ENCODE measurements at places on chromosomes 16 and 17.

- DNase-seq: no peak
Measured at GRCh38 chr17:76088868-76089576, 10.0 kb downstream of the ZACN start.

GRCh38 chr17:34246446-34246845 is 8.6 kb upstream of the CCL2 start:
- DNase-seq: no peak

- no peak for DNase-seq
Measured at GRCh38 chr17:67801626-67802175, 23.6 kb upstream of the BPTF start.

DNA sequence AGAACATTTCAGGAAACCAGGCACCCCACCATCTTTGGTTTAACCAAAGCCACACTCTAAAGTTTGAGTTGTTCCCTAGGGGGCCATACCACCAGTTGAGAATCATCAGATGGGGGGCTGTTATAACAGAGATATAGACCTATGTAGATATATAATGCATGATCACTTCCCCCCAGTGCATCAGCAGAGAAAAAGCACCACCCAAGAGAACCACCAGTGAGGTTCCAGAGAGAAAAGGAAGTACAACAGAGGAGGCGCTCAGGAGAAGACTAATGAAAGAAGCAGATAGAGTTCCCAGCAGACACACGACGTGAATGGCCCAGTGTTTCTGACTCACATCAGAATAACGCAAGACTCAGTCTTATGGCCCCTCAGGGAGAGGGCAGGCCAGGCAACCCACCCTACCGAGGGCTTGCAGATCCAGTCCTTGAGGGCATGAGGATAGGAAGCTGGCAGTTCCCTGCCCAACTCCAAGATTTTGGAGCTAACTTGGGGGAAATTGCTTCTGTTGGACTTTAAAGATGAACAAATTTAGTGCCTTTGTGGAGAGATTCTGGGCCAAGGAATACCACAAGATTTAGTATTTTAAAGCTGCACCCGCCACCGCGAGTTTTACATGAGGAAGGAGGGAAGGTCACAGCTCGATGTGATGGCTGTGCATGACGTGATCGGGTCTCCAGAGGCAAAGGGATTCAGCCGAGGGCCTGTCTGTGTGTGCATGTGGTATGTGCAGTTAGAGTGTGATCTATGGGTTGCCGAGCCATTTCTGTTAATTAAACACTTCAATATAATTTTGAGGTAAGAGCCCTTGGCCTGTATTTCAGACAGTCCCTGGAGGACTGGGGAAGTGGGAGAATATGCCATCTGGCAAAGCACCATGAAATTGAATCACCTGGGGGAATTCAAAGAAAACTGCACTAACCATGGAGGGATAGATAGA is 53.1 kb downstream of the AIPL1 start:
- DNase-seq: no peak

DNA sequence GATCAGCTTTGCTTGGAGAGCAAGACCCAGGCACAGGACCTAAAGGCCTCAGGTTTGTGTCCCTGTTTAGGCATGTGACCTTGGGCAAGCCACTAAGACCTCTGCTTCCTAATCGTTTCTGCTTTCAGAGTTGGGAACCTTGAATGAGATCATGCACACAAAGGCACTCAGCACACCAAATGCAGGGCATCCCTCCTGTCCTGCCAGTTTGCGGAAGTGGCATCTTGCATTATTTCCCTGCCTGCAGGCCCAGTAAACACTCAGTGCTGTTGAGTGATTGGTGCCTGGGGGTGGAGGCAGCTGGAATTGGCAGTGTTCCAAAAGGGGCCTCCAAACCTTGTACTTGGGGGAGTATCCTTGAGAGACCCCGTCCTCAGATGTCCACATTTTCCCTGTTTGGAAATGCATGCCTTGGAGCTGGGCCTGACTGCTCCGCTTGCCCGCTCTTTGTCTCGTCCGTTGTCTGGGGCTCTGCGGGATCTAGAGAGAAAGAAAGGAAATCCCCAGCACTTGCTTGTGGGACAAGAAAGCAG is 28.7 kb downstream of the MRM1 start:
- no peak for DNase-seq

DNA sequence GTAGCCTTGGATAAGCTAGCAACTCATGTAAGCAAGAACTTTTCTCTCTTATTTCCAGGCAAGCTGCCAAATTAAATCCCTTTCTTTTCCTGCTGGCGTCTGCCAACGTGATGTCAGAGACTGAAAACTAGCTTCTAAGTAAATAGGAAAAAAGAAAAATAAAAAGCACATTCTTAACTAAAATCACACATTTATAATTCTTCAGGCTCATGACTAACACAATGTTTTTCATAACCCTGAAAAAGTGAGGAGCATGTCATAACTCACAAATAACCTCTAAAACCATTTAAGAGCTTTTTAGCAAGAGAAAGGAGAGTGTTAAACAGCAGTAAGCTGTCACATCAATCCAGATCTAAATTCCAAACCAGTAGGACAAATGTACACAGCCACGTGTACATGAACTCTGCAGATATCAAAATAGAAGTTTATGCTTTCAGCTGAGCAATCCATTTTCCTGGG is 110.0 kb downstream of the N4BP1 start:
- peak; percentile 89 for DNase-seq

GRCh38 chr17:62898239-62898864 is 67.7 kb upstream of the TANC2 start:
- DNase-seq: peak; percentile 25

DNA sequence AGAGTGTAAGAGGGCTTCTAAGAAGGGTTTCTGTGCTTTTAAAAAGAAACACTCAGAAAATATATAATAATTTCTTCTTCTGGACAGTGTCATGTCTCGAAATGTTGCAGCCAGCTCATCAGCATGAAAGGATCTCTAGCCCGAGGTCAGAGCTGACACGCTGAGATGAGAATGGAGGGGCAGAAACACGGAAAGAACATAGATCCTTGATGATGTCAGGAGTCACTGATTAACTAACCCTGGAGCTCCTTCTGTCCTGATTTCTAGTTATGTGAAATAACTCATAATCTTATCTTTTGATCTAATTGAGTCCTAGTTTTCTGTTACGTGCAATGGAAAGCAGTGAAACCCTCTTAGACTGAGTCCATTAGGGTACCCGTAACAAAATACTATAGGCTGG is 10.3 kb upstream of the TOX3 start:
- DNase-seq: no peak

DNA sequence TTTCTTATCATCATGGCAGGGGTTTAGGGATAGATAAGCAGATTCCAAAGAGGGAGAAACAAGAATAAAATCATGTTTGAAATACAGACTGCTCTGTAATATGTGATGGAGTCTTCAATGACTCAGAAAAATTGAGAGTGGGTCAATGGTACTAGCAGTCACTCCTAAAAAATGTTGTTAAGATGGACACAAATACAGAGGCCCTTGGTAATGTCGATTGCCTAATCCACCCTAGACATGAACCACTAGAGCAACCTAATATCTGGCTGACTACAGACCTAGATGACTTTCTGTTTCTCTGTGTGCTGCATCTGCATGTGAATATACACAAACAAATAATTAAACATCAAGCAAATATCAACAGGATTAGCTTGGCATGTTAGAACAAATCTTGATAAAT is 135.8 kb downstream of the CDH8 start:
- DNase-seq: no peak

DNA sequence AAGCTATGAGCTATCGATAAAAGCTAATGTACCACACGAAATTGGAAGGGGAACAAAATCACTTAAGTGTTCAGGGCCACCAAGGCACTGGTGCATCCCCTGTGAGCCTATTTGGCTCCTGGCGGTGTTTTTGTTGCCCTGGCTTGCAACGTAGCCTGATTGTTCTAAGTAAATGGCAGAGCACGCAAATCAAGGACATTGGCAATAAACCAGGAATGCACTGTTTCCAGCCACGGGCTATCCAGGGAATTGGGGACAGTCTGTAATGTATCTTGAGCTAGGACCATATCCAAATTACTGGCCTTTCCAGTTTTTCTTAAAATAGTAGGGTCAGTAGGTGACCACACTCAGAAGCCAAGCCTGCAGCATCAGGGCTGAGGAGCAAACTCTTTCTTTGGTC is 734.0 kb downstream of the MAF start:
- no peak for DNase-seq

- DNase-seq: no peak
Measured at GRCh38 chr16:47567321-47567720, 106.2 kb downstream of the PHKB start.

- no peak for DNase-seq
Measured at GRCh38 chr17:63132459-63132911, 166.4 kb downstream of the TANC2 start.

GRCh38 chr17:5950878-5951277 is 119.3 kb upstream of the WSCD1 start:
- no peak for DNase-seq

DNA sequence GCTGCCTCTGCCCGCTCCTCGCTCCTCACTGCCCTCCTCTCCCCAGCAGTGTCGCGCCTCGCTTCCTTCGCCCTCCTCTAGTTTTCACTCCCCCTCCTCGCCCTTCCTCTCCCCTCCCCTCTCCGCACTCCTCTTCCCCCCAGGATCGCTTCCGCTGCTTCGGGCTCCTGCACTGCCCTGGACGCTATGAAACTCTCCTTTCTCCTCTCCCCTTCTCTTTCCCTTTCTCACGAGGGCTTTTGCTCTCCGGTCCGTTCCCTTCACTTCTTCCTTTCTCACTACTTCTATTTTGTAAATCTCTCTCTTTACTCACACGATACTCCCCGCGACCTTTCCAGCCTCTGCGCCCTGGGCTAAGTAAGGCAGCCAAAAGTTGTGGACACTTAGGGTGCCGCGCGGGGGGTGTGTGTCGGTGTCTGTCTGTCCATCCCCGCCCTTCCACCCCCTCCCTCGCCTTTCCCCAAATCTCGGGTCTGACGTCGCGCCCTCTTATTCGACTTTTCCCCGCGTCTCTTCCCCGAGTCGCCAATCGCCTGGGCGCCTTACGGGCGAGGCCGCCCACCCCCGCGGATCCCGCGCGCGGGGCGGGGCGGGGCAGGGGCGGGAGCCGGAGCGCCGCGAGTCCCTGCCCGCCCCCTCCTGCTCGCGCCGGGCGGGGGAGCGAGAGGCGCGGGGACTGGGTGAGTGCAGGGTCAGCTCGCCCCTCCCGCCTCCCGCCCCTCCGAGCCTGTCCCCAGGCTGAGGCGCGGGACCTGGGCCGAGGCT is at the start of gene IRX3:
TSS of gene IRX3 (minus strand) at position 422 of the 765 bp plus-strand sequence. CDS start 737 bp downstream, outside the sequence.
- DNase-seq: peak; percentile 95

DNA sequence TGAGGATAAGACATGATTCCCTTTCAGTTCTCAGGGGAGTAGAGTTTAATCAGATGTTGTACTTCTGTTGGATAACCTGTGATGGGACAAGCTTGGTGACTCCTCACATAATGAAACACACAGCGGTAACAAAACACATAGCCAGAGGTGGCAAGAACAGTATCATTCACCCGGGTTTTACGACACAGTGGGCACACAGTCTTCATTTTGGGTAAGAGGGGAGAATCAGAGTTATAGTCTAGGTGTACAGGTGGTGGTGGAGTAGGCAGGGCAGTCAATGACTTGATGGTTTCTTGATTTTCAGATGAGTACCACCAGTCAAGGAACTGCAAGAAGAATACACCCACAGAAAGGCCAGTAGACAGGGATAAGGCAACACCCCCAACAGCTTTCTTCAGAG is 2.6 kb downstream of the PEX12 start:
- DNase-seq: no peak

- DNase-seq: no peak
Measured at GRCh38 chr16:56915336-56916119, 16.4 kb upstream of the HERPUD1 start.
